Amniotic stem cell (primary cell): ENCODE measurements at places on chromosomes 3 and 15.

- no peak for DNase-seq
Observed at GRCh38 chr3:148450819-148451218, 246.9 kb upstream of the AGTR1 start.

- DNase-seq: no peak
Observed at GRCh38 chr3:16504242-16504641, 9.3 kb downstream of the RFTN1 start.

GRCh38 chr3:122245513-122246174, 62.2 kb downstream of the CASR start:
- DNase-seq: no peak

DNA sequence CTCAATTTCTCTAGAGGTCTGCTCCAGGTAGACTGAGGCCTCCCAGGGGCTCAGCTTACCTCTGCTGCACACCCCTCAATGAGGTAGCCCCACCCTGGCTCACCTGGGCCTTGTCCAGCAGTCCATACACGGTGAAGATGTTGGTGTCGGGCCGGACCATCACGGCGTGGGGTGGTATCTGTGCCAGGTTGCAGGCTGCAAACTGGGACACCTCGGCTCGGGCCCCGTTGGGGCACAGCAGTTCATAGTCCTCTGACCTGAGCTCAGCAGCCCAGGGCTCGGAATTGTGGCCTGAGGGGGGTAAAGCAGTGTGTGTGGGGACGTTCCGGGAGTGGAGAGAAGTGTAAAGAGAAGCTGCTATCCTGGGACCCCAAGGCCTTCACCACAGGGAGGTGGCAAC, 23.2 kb downstream of the MELTF start:
- no peak for DNase-seq

DNA sequence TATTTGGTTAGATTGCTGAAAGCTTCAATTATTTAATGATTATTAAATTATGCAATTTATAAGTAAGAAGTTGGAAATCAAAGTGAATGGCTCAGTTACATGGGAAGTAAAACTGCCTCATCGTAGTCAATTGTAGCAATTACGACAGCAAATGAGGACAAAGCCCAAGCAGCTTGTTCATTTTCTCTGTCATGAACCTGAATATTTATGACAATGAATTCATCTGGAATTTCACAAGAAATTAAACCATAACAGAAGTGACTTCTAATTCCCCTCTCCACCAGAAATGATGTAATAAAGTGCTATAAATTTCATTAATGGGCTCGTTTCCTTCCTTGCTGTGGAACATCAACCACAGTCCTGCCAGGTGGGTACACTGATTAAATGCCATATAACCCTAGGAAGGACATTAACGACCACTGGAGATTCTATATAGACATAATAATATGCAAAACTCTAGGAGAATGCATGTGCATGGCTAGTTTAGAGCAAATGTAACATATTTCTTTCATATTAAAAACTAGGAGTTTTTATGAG, 273.8 kb upstream of the DCBLD2 start:
- DNase-seq: no peak

- DNase-seq: no peak
Observed at GRCh38 chr3:40207796-40208195, 101.7 kb upstream of the EIF1B start.

GRCh38 chr3:23385327-23385726, 182.2 kb downstream of the UBE2E2 start:
- no peak for DNase-seq

- no peak for DNase-seq
Observed at GRCh38 chr3:170585937-170586310, at the start of gene SLC7A14. TSS of gene SLC7A14 (minus strand) at chr3:170586075. CDS start at chr3:170526936, 59,139 bp downstream.

DNA sequence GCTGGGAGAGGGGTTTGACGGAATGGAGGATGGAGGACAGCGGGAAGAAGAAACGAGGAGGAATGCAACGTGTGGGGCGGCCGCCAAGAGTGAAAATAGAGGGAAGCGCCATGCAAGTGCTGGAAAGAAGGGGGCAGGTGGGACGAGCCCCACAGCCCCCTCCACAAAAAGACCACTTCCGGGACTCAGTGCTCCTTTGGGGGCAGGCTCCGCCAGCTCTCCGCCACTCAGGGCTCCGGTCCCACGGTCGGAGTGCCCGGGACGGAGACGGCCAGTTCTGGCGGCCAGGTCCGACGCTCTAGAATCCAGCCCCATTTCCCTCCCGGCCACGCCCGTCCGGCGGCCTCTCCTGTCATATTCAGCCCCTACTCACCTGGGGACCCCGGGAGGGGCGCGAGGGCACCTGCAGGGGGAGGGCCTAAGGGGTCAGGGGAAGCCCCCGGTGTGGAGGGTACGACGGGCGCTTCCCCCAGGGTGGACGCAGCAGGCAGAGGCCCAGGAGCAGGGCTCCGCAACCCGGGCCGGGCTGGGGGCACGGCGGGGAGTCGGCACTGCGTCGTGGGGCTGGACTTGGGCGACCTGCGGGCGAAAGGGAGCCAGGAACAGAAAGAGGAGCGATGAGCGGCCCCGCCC, 25.5 kb upstream of the CSPG4 start:
- DNase-seq: no peak

GRCh38 chr3:114823061-114823460, 324.0 kb downstream of the ZBTB20 start:
- no peak for DNase-seq

DNA sequence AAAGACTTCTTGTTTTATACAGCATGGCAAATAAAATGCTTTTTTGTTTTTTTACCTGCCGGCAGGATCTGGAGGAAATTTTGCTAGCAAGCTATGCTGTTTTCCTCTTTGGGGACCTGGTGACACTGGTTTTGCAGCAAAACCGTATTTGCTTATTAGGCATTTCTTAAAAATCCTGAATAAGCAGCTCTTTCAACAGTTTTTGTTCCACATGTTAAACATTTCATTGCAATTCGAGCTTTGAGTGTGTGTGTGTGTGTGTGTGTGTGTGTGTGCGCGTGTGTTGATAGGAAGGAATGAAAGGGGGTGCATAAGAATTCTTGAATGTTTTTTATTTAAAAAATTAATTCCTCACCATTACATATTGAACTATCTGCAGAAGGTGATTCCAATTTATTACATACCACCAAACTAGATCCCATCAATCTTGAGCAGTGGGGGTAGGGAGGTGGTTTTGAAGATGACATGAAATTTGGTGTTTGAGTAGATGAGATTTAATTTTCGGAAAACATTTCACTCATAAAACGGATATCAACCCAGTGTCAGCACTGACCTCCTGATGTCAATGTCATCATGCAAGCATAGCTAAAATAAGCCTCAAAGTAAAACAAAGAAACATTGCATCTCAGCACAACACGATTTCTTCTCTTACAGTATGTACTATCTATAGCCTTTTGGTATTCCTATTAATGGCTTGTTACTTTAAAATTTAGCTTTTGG, 17.3 kb downstream of the ZBTB38 start:
- DNase-seq: no peak

- no peak for DNase-seq
Observed at GRCh38 chr15:50246631-50247030, 18.9 kb downstream of the HDC start.

DNA sequence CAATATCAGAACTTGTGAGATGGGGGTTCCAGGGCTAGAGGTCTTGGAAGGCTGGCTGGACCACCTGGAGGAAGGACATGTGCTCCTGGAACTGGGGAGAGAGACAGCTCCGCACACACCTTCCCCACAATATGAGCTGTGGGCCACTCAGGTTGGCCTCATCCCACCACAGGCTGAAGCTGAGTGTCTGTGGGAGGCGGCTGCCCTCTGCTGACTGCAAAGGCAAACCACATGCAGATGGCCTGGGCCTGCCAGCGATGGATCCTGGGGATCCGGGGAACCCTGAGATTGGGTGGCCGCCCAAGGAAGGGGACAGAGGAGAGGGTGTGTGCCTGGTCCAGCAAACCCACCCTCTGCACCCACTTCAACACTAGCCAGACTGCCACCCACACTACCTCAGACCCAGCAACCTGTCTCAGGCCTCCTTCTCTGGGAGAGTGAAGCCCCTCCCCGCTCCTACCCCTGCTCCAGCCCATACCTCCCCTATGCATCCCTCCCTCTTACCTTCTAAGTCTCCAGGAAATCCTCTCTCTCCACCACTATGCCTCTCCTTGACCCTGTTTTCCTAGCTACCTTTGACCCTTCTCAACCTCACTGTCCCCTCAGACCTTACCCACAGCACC, 44.8 kb downstream of the CYP11A1 start:
- DNase-seq: peak; percentile 39
